Stimulated activated CD4-positive, alpha-beta T cell treated with anti-CD3 and anti-CD28 coated beads, Interleukin-15, amount 100 ng/mL, for 1 hour (primary cell): ENCODE measurements at places on chromosomes 11 and 22.
A peak's percentile ranks its signal among the peaks of the same experiment; 100 is the strongest.

GRCh38 chr11:119397740-119398139 lies 16.2 kb upstream of the USP2 start:
- DNase-seq: no peak

- DNase-seq: no peak
Measured at GRCh38 chr22:24184057-24184798, 2.9 kb downstream of the SUSD2 start.

DNA sequence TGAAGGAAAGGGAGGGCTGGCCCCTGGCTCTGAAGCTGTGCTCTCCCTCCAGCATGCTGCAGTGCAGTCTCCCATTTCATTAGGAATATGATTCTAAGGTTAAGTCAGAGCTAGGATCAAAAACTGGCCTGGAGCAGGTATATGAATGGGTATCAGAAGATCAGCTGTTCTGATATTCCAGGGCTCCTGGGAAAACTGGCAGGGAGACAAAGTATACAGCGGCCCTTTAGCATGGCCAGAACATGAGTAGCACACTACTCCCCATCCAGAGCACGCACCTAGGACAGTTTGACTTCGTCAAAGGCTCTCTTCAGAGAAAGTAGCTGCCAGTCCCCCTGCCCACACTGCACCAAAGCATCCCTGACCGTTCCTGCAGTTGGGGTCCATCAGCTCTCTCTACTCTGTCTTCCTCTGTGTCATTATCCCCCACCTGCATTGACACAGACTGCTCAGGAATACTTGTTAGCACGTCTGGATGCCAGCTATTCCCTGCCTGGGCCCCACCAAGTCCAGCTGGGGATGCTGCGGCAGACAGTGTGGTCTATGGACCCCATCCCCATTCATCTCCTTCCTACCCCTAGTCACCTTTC lies 4.0 kb upstream of the FCHSD2 start:
- DNase-seq: no peak

DNA sequence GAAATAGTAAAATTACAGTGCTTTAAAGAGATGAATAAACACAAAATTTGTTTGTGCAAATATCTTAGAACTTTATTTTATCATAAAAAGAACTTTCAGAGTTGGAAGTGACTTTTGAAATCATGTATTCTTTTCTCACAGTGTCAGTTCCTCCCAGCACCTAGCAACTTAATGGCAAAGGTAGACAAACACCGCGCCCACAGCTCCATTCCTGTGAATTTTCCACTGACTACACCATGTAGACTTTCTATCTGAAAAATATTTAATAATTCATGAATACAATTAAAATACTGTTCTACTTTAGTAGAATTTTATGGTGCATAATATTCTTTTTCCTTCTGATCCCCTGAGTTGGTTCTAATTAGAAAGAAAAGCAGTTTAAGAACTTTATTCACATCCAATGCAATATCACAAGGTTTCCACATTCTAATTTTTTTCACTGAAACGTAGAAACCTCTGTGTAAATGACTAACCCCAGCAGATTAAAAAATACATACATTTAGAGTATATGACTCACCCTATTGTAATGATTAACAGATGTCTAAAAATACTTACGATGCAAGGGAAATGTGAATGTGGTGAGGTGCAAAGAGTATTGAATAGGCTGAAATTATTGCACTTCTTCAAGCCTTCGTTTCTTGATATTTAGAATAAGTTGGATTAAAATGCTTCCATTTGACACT lies 218.2 kb upstream of the CCDC179 start:
- no peak for DNase-seq

GRCh38 chr11:16779436-16779835 lies 41.0 kb downstream of the C11orf58 start:
- DNase-seq: no peak

DNA sequence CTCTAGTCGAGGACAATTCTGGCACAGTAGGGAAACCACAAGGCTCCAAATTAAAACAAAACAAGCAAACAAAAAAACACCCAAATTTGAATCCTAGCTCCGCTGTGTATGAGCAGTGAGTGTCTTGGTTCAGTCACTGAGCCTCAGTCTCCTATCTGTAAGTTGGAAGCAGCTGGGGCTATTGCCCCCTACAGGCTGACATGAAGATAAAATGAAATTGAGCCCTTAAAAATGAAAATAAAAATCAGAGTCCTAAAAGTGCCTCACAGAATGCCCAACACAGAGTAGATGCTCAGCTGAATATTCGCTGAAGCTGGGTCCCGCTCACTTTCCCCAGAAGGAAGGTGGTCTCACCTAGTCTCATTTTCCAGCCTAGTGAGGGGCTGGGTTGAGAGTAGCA lies 65.2 kb downstream of the PDE2A start:
- DNase-seq: no peak

GRCh38 chr11:62233730-62234129 lies 8.3 kb upstream of the SCGB1D2 start:
- DNase-seq: no peak

DNA sequence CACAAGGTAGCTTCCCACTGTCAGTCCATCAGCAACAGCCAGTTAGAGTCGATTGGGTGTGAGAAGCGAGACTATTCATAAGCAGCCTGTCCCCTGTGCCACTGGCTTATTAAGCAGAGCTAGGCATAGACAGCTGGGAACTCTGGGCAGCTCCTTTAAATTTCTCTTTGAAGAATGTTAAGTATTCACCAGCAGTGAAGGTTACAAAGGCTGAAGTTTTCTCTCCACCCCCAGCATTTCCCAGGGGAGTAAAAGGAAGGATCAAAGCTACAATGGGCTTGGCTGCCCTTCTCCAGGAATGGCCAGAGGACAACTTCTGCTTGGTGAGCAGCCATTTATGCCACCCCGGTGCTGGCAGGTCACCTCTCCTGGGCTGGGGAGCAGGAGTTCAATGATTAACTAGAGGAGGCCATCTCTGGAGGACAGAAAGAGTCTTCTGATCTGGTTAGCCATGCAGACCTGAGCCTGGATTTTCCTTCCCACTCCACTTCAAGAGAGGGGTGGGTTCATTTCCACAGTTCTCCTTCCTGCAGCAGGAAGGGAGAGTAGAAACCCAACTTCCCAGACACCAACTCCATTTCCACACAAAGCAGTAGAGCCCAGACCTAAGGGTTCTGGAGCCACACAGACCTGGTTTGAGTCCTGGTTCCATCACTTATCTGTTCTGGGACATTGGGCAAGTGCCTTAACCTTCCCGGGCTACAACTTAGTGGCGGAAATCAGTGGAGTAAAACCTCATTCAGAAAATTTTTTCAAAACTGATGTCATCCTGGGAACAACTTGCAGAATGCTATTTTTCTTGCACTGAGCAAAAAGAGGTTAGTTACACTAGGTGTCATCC lies 22.6 kb downstream of the POU2AF3 start:
- DNase-seq: no peak

- no peak for DNase-seq
Measured at GRCh38 chr22:29992341-29993275, 87.7 kb upstream of the HORMAD2 start.

- DNase-seq: no peak
Measured at GRCh38 chr11:13110145-13110544, 101.0 kb downstream of the RASSF10 start.

GRCh38 chr11:36074941-36075431 lies 131.1 kb downstream of the LDLRAD3 start:
- no peak for DNase-seq

DNA sequence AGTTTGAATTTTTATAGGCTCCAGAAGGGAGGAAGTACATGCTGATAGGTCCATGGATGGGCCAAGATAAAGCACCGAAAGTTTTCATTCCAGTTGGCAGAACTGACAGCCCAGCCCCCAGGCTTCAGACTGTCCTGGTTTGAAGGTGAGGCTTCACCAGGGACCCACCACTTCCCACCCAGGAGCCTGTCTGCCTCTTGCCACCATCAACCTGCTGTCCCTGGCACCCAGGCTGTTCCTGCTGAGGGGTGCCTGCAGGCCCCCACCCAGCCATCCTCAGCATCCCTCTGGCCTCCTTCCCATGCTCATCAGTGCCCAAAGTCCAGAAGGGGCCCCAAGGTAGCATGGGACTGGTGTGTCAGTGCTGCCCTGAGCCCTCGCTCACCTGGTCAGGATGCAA lies 463.9 kb downstream of the NELL1 start:
- no peak for DNase-seq

- no peak for DNase-seq
Measured at GRCh38 chr11:8190431-8190830, 21.6 kb upstream of the RIC3 start.

- no peak for DNase-seq
Measured at GRCh38 chr22:29225422-29226090, 19.9 kb downstream of the EMID1 start.

DNA sequence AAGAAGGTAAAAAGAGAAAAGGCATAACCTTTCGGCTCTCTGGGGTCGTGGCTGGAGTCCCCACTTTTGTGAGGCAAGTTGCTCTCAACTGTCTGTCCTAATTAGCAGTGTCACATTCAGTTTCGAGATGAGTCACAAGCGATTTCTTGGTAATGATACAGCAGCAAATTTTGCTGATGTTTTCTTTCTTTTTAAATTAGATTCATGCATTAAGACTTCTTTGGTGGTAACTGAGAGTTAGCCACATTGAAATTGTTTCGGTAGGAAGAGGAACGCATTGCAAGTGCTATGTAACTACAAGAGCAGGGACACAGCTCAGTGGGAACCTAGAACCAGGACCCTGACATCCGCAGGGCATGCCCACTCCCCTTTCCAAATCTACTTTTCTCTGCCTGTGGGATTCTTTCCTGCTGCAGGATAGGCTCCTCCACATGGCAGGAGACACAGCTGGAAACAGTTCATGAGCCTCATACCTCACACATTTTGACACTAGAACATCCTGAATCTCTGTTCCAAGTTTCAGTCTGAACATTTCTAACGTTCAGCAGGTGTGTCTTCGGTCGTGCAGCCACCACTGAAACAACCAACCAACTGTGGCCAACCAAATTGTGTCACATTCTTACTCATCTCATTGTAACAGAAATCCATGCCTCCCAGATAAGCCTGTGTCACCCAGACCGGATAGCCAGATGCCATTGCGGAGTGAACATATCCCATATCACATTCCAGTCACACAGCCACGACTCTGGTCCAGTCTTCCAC lies 987.6 kb downstream of the NTM start:
- no peak for DNase-seq

- no peak for DNase-seq
Measured at GRCh38 chr11:131759140-131759539, 388.7 kb downstream of the NTM start.

- peak; percentile 43 for DNase-seq
Measured at GRCh38 chr22:49724893-49725489, 102.7 kb downstream of the BRD1 start.

- DNase-seq: no peak
Measured at GRCh38 chr11:63508009-63508408, 2.1 kb downstream of the LGALS12 start.

- no peak for DNase-seq
Measured at GRCh38 chr11:78344676-78345075, 72.9 kb downstream of the GAB2 start.

GRCh38 chr22:17201285-17201945 lies 17.8 kb downstream of the ADA2 start:
- no peak for DNase-seq

DNA sequence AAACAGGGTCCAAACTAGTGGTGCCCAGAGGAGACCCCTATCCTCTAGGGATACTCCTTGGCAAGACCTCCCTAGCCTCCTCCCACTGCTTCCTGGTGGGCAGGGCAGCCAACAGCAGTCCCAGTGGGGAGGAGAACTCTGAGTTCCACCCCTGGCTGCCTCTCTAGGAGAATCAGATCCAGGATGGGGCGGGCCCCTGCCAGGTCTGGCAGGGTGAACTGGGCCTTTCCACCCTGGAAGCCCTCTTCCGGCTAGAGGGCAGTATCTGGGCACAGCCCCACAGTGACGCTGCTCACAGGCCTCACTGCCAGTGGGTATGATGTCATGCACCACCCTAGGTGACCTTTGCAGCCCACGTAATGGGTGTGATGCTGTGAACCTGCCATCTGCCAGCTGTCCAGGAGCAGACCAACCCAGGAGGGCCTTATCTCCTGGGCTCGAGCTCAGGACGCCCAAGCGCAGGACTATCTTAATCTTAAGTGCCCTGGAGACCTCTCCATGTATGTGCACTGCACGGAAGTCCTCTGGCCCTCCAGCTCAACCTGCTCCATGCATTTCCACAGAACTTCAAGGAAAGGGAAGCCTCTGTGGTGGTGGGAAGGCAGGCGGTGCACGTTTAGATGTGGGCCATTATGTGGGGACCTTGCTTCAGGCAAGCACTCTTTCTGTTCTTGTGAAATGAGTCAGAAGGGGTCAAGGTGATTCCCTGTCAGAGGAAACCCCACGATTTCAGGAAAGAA lies 31.8 kb upstream of the FCHSD2 start:
- no peak for DNase-seq

- DNase-seq: no peak
Measured at GRCh38 chr22:47620391-47620790, 857.9 kb downstream of the TBC1D22A start.

DNA sequence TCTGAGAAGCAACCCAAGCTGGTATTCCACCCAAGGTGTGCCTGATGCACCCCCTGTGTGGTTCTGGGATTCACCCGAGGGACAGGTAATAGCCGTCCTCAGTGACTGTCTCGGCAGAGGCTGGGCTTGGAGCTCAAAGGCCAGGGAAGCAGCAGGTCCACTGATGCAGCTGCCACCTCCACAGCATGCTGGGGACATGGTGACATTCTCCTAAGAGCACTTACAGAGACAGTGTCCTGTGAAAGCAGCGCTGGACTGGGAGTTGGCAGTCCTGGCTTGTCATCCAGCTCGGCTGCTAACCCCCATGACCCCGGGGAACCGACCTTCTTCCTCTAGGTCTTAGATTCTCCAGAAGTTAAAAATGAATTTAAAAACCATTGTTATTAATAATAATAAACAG lies 72.8 kb downstream of the RPUSD4 start:
- no peak for DNase-seq

DNA sequence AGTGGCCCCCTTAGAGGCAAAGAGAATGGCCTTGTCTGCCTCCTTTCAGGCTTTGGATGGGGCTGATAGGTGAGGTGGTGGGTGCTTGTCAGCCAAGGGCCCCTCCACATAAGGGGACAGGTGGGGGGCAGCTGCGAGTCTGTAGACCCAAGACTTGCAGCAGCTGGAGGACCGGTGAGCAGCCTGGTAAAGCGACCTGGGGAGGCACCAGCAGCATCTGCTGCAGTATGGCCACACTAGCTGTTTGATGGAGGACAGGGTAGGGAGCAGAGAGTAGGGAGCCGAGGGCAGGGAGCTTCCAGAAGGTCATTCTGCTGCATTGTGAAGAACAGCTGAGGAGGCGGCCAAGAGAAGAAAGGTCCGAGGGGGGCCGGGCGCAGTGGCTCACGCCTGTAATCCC lies 16.8 kb upstream of the MRTFA start:
- DNase-seq: no peak
